Hematopoietic multipotent progenitor cell treated with erythropoietin and hydrocortisone succinate and interleukin-3 and kit ligand, for 4 days (in vitro differentiated cells): ENCODE measurements at places on chromosomes 6 and 20.

GRCh38 chr6:110822249-110822648, 7.0 kb upstream of the CDK19 start:
- no peak for DNase-seq

DNA sequence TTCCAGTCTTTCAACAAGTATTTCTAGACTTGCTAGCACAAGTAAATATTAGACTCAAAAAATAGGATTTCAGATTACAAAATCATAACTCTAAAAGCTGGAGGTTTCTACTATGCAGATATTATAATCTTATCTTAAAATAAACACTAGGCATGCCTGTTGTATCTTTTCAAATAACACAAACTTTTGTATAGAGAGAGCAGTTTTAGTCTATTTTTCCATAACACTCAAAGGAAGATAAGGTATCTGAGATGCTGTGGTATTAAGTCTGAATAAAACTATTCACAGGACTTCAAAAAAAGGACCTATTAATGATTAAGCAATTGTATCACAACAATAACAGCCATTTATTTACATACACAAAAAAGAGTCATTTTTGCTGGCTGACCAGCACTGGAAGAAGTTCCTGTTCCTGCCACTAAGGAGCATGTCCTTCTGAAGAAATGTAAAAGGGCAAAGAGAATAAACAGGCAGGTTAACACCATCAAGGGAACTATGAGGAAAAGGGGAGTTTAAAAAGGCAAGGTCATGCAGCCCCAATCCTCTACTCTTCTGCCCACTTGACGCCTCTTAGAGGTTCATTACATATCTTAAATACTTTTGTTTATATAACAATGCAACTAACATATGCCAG, 39.4 kb downstream of the REPS1 start:
- no peak for DNase-seq

DNA sequence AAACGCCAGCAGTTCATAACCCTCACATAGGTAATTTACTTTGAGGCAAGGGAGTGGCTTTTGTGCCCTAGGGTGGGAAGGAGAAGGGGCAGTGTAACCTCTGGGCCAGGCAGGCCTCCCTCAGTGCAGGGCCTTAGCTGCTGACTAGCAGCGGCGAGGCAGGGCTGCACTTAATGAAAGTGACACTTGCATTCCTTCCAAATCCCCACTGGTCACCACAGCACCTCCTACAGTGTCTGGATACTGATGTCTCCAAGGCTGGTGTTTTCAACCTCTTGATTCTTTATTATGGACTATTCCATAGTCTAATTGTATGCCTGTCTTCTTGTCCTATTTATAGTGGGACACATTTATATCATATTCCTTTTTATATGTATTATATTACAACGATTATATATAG, 152.7 kb downstream of the LY86 start:
- no peak for DNase-seq

- peak; percentile 83 for DNase-seq
These were observed 78.0 kb downstream of the DLGAP4 start for GRCh38 chr20:36384022-36384619.

DNA sequence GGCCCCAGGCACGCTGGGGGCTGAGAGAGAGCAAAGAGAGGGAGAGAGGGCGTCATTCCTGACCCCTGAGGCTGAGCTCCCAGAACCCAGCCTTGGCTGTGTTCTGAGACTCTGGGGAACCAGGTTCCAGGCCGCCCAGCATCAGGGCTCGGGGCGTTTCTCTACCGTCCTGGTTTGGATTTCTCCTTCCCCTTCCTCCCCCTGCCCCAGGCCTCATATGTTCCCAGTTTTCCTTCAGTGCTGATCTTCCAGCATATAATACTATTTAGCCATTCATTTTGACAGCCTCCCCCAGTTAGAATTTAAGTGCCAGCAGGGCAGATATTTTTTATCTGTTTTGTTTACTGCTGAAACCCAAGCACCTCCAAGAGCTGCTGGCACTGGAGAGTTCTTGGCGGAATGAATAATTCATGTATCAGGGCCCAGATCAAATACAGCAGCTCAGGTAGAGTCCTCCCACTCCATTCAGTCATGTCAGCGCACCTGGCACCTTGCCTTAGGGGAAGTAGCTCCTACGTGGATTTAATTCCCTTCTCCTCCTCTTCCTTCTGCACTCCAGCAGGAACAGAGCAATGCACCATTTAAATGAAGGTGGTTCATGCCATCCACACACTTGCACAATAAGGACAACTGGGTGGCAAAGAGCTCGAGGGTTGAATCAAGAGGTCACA, 23.4 kb upstream of the FRMD1 start:
- no peak for DNase-seq

GRCh38 chr6:8608737-8609136, 173.4 kb upstream of the SLC35B3 start:
- DNase-seq, result no peak

DNA sequence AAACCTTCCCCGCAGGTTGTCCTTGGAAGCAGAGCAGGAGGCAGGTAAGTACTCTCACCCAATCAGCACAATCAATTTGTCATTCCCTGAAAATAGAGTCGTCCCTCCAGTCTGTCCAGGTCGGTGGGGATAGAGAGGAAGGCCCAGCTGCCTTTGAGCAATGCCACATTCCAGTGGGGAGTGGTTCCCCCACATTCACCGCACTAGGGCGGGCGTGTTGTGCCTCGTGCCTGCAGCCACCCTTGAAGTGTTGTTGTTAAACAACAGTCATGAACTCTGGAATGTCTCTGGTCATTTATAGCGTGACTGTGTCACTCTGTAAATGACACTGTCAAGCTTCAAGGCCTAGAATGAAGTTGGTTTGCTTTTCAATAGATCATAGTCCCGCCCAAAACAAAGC, 33.4 kb downstream of the PRDM1 start:
- DNase-seq, result no peak

GRCh38 chr6:111207141-111207858, 120.0 kb downstream of the SLC16A10 start:
- DNase-seq, result no peak

- DNase-seq, result no peak
These were observed 85.2 kb upstream of the ANKEF1 start for GRCh38 chr20:9949563-9949962.

DNA sequence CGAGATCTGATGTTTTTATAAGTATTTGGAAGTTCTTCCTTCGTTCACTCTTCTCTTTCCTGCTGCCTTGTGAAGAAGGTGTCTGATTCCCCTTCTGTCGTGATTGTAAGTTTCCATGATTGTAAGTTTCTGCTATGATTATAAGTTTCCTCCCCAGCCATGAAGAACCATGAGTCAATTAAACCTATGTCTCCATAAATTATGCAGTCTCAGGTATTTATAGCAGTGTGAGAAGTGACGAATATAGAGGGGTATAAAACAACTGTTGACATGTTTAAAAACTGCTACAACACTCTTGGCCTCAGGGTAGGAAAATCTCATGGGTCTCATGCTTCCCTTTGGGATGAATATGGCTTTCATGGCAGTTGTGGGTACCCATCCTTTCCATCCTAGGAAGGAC, 5.8 kb upstream of the WFDC2 start:
- no peak for DNase-seq

- no peak for DNase-seq
These were observed 59.2 kb upstream of the THBS2 start for GRCh38 chr6:169312658-169313346.

GRCh38 chr6:18820725-18821124, 433.6 kb downstream of the RNF144B start:
- no peak for DNase-seq

- no peak for DNase-seq
These were observed 93.8 kb upstream of the RNF217 start for GRCh38 chr6:124868481-124868880.

DNA sequence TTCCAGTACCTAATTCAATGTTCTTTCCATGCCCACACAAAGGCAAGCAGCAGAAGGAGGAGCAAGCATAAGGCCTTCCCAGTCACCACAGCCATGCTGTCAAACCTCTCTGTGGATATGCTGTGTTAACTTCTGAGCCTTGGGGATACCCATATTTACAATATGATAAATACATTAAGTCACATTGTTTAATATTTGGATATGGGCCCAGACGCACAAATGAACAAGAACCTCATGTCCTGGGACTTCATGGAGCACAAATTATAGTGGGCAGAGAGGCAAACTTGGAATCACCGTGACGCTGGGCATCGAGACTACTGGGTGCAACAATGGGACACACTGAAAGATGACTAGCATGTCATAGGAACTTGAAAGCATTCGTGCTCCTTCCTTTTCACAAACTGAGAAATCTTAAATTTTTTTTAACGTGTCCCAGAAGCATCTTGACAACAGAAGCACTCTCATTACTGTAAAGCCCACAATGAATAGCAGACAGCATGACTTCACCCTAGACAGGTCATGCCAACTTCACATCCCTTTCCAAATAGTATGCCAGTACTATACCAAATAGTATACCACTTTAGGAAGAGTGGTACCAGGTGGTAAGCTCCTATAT, 16.0 kb downstream of the SOD2 start:
- DNase-seq, result no peak

DNA sequence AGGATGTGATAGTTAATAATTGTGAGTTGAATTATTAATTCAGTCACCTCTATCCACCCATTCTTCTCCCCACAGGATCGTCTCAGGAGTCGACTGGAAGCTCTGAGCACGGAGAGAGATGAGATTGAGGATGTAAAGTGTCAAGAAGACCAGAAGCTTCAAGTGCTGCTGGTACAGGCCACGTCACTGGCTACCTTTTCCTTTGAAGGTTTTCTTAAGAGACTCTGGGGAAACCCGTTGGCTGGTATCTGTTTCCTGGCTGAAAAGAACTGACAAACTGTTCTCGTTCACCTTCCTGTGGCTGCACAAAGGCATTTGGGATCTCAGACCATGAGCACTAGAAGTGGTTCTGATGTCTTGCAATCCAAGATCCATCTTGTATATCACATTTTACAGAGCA, 3.8 kb downstream of the TRIM15 start:
- DNase-seq, result no peak

GRCh38 chr6:161444464-161444863, 170.6 kb upstream of the AGPAT4 start:
- DNase-seq, result peak; percentile 64

GRCh38 chr20:46000262-46000996, 8.3 kb upstream of the MMP9 start:
- no peak for DNase-seq

- DNase-seq, result peak; percentile 58
These were observed 38.7 kb downstream of the TRAF3IP2 start for GRCh38 chr6:111566873-111567517.

DNA sequence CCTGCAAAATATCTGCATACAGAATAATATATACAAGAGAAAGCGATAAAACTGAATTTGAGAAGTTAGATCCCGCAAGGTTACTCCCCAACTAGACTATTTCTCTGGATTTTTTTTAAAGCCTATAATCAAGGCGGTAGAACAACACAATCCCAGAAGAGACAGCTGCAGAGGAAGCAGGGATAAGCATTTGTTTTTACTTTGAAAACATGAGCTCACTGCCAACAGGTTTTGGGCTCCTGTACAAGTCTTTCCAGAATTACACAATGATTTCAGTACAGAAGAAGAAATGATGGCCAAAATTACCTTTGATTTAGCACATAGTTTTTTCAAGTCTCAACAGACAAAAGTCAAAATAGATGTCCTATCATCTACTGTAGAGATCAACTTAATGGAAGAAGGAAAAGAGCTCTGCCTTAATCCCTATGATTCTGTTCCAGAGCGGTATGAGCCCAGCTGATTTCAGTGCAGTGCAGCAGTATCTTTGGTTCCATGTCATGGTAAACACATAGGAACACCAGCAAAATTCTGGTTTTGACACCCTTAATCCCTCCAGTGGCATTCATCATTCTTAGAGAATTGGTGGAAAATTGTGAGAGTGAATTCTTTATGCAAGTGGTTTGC, 304.3 kb downstream of the HDGFL1 start:
- no peak for DNase-seq
